ENCODE measurements at places on chromosomes 3 and 15.

GRCh38 chr3:169008776-169009358 lies 654.6 kb downstream of the MECOM start:
- no peak for DNase-seq

- no peak for DNase-seq
Observed at GRCh38 chr15:55164284-55164683, 32.5 kb downstream of the RSL24D1 start.

- no peak for DNase-seq
Observed at GRCh38 chr15:59005579-59005978, 18.1 kb downstream of the RNF111 start.

GRCh38 chr3:10637342-10637741 lies 132.0 kb upstream of the ATP2B2 start:
- DNase-seq = no peak

GRCh38 chr3:185411133-185411532 lies 48.2 kb downstream of the MAP3K13 start:
- DNase-seq = no peak
